Thoracic aorta (tissue), 2 donors: ENCODE measurements at places on chromosomes 4 and X.
A peak's percentile ranks its signal among the peaks of the same experiment; 100 is the strongest.

DNA sequence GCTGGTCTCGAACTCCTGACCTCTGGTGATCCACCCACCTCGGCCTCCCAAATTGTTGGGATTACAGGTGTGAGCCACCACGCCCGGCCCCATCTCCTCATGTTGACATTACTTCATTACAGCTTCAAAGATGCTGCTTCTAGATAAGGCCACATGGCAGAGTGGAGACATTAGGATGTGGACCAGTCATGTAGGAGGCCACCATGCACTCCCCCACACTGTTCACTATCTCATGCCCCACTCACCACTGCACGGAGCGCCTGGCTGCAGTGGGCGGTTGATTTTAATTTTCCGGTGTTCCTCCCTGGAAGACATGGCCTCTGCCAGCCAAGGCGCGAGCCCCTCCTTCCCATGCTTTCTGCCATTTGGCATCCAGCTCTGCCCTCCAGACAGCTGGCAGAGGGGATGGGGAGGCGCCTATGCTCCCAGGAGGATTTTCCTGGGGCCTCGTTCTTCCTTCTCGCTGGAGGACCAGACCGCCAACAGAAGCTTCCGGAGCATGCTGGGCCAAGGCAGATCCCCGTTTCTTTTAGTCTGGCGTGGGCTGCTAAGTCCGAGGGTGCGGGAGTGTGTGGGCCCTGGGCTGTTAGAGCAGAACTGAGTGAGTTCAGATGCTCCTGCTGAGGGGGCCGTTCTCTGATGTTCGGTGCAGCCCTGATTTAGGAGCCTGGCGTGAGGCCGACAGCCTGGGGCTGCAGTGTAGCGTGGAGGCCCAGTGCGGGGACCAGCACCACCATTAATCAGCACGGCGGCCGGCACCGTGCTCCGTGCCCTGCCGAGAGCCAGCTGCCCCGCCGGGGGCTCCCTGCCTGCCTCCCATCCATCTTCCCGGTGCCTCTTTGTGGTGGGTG lies 93.1 kb downstream of the SORCS2 start:
- no peak overlapping the region for H3K27ac ChIP-seq
- no peaks in the 10 kb centered on the region for H3K27me3 ChIP-seq
- DNase-seq: no peak
- H3K4me1 ChIP-seq: no peaks in the 10 kb centered on the region

GRCh38 chr4:182600093-182600492 lies 317.1 kb downstream of the DCTD start:
- H3K27me3 ChIP-seq: no peaks in the 10 kb centered on the region
- no peak overlapping the region for H3K27ac ChIP-seq
- H3K4me1 ChIP-seq: no peaks in the 10 kb centered on the region
- DNase-seq: no peak
- no peak overlapping the region for H3K4me3 ChIP-seq
- no peaks in the 10 kb centered on the region for H3K36me3 ChIP-seq

- no peak for DNase-seq
- no peak overlapping the region for H3K27ac ChIP-seq
- no peaks in the 10 kb centered on the region for H3K27me3 ChIP-seq
- H3K4me1 ChIP-seq: no peaks in the 10 kb centered on the region
- no peaks in the 10 kb centered on the region for H3K36me3 ChIP-seq
Measured at GRCh38 chr4:72546456-72546855, 22.6 kb downstream of the ADAMTS3 start.

DNA sequence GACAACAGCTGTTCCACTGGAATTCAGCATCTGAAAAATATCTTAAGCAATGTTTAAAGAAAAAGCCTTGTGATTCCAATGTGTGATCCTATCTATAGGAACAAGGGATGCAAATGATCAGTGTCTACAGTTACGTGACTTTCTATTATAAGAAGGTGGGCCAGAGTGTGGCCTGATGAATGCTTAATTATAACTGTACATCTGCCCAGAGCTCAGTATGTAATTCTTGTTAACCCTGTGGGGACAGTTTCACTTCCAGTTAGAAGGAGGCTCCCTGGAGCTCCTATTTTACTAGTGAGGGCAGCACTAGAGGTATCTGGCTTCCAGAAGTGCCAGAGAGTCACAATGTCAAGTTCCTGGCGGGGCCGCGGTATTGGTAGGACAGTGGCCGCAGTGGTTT lies 288.5 kb downstream of the USP46 start:
- H3K36me3 ChIP-seq: no peaks in the 10 kb centered on the region
- H3K27me3 ChIP-seq: no peaks in the 10 kb centered on the region
- H3K27ac ChIP-seq: no peak overlapping the region
- no peaks in the 10 kb centered on the region for H3K4me1 ChIP-seq
- H3K4me3 ChIP-seq: no peak overlapping the region
- DNase-seq: no peak

GRCh38 chr4:99915449-99915848 lies 21.2 kb upstream of the LAMTOR3 start:
- no peak for DNase-seq
- H3K4me3 ChIP-seq: no peak overlapping the region
- H3K4me1 ChIP-seq: no peaks in the 10 kb centered on the region
- no peak overlapping the region for H3K27ac ChIP-seq

GRCh38 chr4:55326629-55327028 lies 19.4 kb upstream of the SRD5A3 start:
- no peaks in the 10 kb centered on the region for H3K4me1 ChIP-seq
- H3K36me3 ChIP-seq: no peaks in the 10 kb centered on the region
- H3K27ac ChIP-seq: no peak overlapping the region
- H3K4me3 ChIP-seq: no peak overlapping the region
- no peaks in the 10 kb centered on the region for H3K27me3 ChIP-seq

GRCh38 chr4:99180382-99181070 lies 36.4 kb upstream of the ADH4 start:
- no peak overlapping the region for H3K4me3 ChIP-seq
- no peak overlapping the region for H3K27ac ChIP-seq
- H3K36me3 ChIP-seq: no peaks in the 10 kb centered on the region
- DNase-seq: no peak

DNA sequence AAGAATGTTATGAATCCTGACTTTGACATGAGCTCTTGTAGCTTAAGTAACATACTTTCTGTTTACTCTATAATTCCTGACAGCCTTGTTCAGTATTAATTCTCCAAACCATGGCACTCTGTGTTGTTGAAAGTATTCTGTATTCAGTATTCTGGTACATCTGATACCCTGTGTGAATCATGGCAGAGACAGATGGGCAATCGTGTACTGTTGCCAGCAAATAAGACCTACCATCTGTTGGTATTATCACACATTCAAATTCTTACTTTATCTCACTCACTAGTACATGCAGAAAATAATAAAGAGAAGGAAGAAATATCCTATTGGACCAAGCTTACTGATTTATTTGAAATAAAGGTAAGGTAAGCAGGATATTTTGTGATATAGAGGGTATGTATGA lies 7.9 kb downstream of the MBTPS2 start:
- no peak overlapping the region for H3K4me3 ChIP-seq
- no peaks in the 10 kb centered on the region for H3K27me3 ChIP-seq
- peaks cover 4% of the 10 kb centered on the region for H3K36me3 ChIP-seq

GRCh38 chrX:134174273-134174660 lies 62.7 kb upstream of the CCDC160 start:
- DNase-seq: no peak
- no peak overlapping the region for H3K27ac ChIP-seq
- no peaks in the 10 kb centered on the region for H3K4me1 ChIP-seq
- H3K4me3 ChIP-seq: no peak overlapping the region
- H3K27me3 ChIP-seq: no peaks in the 10 kb centered on the region

DNA sequence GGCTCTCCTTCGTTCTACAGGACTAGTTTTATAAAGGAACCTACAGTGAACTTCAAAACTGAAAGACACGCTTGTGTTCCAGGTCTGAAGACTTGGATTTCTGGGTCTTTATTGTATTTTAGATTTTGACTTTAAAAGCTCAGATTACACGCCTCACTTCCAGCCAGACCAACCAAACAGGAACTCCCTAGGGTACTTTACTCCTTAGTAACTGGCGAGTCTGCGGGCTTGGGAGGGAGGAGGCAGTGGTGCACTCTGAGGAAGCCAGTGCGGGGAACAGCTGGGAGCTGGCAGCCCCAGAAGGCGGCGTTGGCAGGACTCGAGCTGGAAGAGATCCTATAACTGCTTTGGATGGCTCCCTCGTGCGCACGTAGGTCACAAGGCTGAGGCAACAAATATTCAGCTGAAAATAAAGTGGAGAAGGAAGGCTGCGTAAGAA lies 391 bp upstream of the PHKA1 start:
- peak overlapping the region; percentile 76 for H3K4me3 ChIP-seq
- H3K4me1 ChIP-seq: no peaks in the 10 kb centered on the region
- peak overlapping the region; percentile 88 for H3K27ac ChIP-seq
- no peaks in the 10 kb centered on the region for H3K36me3 ChIP-seq
- no peaks in the 10 kb centered on the region for H3K27me3 ChIP-seq
- DNase-seq: peak; percentile 38

DNA sequence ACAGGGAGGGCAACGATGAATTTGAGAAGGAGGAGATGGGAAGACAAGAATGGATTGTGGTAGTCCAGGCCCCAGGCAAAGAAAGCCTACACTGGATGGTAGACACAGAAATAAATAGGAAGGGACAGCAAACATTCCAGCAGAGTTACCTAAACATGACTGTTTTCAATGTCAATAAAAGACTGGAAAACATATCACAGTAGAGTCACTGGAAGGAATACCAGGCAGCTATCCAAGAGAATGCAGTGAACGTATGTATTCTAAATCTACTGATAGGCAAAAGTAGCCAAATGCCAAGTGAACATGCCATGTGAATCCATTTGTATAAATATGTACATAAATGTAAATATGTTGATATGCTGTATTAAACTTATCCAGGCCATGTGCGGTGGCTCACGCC lies 183.0 kb downstream of the PALLD start:
- no peaks in the 10 kb centered on the region for H3K4me1 ChIP-seq
- no peak overlapping the region for H3K27ac ChIP-seq
- no peaks in the 10 kb centered on the region for H3K27me3 ChIP-seq
- H3K36me3 ChIP-seq: no peaks in the 10 kb centered on the region
